Hypothalamus (tissue), 51 donors: ENCODE measurements at places on chromosomes 6 and 20.
A peak's percentile ranks its signal among the peaks of the same experiment; 100 is the strongest.

DNA sequence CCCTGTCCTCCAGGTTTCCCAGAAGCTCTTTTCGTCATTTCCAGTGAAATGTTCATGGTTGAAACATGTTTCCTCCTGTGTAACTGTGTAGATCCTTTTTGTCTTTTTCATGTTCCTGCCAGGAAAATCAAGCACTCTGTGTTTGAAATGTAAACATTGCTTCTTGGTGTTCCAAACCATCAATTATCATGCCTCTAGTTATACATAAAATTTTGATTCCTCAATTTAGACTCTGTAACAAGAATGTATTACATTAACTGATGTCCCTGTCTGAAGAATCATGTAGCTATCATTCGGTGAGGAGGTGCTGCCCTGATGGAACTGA, 546.3 kb upstream of the CITED2 start:
- DNase-seq, result no peak

- no peak for DNase-seq
These were observed 219.5 kb downstream of the SMOC2 start for GRCh38 chr6:168660400-168660945.

- no peak for DNase-seq
These were observed 5.4 kb upstream of the CPXM1 start for GRCh38 chr20:2805689-2806350.

DNA sequence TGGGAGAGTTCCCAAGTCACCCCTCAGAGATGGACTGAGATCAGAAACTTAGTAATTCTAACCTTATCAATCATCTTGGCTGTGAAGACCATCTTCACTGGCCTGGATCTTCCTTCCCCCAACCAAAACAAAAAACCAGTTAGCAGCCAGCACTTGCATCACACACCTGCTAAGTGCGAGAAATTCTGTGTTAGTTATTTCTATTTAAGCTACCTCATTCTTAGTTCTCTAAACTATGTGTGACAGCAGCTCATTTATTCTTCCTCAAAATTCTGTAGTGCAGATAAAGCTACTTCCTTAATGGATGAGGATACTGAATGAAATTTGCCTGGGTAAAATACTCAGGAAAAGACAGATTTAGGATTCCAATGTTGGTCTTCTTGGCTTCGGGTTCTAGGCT, 18.2 kb upstream of the TAGAP start:
- no peak for DNase-seq

GRCh38 chr6:36020154-36020553, 4.3 kb downstream of the SLC26A8 start:
- no peak for DNase-seq

GRCh38 chr6:3450888-3451287, 6.0 kb downstream of the SLC22A23 start:
- no peak for DNase-seq

DNA sequence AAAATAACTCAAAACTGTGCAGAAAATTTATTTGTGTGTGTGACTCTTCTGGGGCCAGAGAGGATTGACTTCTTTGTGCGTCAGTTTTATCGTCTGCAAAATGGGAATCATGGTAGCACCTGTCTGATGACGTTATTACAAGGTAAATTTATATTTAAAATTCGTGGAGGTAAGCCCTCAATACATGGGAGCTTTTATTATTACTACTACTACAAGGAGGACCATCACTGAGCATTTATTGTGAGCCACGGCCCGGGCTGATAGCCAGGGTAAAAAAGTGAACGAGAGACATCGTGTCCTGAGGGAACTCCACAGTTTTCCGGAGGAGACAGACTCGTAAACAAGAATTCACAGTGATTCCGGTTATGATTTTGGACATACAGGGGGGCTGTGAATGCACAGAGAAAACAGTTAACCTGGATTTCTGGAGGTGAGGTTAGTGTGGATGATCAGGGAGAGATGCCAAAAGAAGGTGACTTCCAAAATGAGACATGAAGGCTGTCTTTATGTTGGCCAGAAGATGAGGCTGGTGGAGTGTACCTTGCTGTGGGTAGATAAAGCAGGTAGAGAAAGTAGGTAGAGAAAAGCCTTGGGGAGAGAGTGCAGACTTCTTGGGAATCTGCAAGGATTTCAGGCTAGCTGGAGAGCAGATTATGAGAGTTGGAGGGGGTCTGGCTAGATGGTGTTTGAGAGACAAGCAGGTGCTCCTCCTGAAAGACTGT, 10.6 kb upstream of the SERINC3 start:
- DNase-seq, result peak; percentile 3

DNA sequence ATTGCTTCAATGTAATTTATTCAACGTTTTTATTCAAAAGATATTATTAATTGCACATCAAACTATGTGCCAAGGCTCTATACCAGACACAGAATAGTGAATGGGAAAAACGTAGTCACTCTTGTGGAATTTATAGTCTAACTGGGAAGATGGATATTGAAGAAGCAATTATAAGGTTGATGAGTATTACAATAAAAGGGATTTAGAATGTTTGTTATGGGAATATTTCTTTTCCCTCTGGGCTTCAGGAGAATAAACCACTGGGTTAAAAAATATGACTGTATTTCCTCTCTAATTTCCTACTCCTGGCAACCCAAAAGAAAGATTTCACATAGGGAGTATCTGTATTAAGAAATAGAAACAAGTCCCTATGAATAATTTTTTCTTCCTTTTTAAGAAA, 25.1 kb upstream of the UTRN start:
- DNase-seq, result no peak

DNA sequence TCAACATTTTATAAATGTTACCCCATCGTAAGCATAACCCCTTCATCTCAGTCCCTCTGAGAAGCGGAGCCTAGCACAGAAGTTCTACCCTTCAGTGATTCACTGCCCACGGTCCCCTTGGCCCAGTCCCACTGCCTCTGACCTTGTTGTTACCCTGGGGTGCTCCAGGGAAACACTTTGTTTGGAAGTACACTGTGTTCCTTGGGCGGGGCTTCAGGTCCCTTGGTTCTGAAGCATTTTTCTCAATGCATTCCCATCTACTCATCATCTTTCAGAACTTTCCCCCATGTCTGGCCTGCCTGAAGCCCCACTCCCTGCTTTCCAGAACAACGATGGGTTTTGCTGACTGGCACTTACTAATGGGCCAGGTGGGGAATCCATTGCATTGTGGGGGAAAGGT, 296.2 kb downstream of the FOXA2 start:
- DNase-seq, result no peak

DNA sequence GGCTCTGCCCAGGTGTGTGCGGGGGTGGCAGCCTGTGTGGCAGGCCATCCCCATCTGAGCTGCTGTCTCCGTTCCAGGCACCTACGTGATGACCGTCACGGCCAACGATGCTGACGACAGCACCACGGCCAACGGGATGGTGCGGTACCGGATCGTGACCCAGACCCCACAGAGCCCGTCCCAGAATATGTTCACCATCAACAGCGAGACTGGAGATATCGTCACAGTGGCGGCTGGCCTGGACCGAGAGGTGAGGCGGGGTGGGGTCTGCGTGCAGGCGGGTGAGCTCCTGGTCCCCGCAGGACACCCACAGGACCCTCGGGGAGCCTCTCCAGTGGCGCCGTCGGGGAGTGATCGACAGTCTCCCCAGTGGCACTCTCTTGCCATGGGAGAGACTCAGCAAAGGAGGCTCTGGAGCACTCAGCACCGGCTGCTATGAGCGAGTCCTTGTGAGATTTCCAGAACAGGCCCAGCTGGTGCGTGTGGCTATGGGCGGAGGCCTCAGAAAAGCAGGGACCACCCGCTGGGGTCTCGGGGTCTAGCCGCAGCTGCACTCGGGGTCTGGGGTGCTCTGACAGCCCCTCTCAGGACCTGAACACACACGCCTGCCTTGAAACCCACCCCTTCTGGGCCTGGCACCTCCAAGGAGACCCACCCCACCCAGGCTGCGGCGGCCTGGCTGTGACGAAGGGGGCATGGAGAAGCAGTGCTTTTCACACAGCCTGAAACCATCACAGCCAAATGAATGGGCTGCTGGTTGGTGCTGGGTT, 191.8 kb downstream of the TAF4 start:
- DNase-seq, result no peak

DNA sequence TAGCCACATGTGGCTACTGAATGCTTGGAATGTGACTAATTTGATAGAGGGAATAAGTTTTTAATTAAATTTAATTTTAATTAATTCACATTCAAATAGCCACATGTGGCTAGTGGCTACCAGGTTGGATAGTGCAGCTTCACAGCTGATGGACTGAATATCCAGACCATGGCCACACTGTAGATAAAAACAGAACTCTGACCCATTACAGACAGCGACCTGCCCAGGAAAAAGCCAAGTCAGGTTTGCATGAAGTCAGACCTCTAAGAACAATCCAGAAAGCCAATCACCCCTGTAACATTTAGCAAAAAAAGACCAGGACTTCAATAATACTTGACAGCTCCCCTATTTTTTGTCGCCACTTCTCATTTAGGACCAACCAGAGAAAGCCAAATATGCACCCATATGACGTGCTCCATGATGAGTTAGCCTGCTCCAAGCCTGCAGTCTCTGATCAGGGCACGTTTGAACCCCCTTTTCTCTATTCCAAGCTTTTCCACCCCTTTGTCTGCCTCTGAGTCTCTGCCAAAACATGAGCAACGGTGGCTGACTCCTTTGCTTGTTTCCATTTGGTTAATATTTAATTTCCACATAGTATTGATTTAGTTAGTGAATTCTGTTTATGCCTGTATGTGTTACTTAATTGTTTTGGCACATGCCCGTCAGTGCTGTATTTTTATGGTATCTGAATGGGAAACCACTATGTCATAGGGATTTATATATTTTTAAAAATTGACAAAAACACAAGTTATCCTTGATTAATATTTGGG, 636.3 kb downstream of the UTRN start:
- DNase-seq, result no peak

DNA sequence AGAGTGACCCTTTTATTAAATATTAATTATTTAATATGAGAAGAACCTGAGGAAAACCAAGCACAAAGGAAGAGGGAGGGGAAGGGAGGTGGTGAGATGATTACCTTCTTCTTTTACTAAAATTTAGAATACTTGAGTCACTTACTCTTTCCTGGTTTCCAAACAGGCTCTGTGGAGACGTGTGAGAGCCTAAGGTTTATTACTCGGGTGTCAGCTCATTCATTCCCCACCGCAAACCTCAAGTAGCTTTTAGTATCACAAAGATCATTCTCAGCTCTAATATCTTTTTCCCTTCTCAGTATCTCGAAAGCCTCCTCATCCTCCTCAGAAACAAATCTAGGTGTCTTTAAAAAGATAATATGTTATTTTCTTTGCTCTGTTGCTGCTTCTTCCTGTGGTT, 497.2 kb upstream of the JARID2 start:
- no peak for DNase-seq

GRCh38 chr6:85744433-85744970, 101.8 kb upstream of the SYNCRIP start:
- no peak for DNase-seq

- no peak for DNase-seq
These were observed 128.0 kb downstream of the PHACTR1 start for GRCh38 chr6:12844284-12845223.

DNA sequence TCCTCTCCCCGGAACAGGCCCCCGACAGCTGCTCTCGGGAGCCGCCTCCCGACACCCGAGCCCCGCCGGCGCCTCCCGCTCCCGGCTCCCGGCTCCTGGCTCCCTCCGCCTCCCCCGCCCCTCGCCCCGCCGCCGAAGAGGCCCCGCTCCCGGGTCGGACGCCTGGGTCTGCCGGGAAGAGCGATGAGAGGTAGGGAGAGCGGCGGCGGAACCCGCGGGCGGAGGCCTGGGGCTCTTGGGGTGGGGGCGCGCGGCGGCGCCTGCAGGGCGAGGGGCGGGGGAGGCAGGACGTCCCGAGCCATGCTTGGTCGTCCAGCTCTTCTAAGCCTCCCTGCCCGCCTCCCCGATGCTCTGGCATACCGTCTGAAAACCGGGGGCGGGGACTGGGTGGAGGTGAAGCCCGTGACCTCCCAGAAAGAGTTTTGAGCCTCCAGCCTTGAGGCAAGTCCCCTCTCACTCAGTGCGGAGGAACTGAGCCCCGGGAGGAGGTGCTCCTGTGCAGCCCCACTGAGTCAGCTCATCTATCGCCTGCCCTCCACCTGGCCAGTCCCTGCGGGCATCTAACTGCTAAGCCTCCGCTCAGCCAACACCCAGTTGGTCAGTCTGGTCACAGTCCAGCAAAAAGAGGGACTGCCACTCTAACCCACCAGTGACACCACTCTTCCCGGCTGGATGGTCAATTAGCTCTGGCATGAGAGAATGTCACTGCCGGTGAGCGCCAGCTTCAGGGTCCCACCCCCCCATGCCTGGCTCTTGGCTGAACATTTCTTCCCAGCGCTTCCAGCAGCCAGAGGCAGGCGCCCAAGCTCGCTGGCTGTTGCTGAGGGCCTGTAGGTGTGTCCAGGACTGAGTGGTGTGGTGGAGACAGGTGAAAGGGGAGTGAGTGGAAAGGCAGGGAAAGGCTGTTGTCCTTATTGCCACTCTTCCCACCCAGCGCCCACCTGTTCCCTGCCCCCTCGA, 482 bp downstream of the DDR1 start:
- peak; percentile 57 for DNase-seq

DNA sequence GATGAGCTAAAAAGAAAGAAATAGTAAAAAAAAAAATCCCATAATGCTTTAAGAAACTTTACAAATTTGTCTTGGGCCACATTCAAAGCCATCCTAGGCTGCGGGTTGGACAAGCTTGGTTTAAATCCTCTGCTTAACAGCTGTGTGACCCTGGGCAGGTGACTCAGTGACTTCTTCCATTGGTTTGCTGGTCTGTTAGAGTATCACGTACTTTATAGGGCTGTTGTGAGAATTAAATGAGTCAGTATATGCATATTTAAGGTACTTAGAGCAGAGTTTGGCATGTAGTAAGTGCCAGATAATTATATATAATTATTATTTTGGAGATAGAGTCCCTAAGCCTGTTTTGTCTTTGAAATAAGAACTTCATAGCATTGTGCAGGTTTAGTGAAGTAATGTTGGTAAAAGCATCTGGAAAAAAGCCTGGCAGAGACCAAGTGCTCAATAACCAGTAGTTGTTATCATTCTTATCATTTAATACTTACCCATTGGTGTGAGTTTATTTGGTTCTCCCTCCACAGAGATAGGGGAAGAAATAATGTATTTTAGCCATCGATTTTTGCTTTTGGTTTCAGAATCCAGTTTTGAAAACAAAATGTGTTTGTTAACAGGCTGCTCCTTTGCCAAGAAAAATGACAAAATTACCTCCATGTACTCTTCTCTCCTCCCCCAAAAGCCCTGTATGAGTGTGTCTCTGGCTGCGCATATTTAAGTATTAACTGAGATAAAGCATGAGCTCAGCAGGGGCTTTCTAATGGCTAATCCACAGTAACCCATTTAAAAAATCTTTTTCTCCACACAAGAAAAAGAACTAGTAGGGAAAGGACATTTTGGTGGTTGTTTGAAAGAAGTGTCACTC, 67.2 kb downstream of the FOXO3 start:
- no peak for DNase-seq

DNA sequence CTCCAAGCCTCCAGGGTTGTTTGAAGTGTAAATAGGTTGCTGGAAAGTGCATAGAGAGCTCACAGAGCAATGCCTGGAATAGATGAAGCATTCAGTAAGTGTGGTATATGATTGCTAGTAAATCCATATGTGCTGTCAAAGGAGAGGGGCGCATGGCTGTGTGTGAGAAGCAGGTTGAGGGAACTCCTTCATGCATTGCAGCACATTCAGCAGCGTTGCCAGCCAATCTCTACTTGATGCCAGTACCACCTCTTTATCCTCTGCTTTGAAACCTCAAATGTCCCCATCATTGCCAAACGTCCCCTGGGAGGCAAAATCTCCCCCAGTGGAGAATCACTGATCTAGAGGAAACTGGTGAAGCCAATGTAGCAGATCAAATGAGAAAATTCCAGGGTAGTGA, 82.7 kb upstream of the RALGAPA2 start:
- no peak for DNase-seq
